ENCODE measurements at places on chromosomes 3 and 15. TPM values are rescaled to one million over a fixed set of nuclear protein-coding genes. Genes with fewer than 3 reads are reported as not detected.

SMAD6 gene
- 0.14 TPM for total RNA-seq

ZPLD1 gene
- total RNA-seq, result not detected

IMPG2 gene
- 0.29 TPM for total RNA-seq

KBTBD13 gene
- total RNA-seq, result not detected

GOLGA8N gene
- 22.9 TPM for total RNA-seq

BFSP2 gene
- 1.2 TPM for total RNA-seq

GOLGA6D gene
- not detected for total RNA-seq

ASB14 gene
- not detected for total RNA-seq

GALNT15 gene
- total RNA-seq, result not detected

SERPINI1 gene
- total RNA-seq, result 2.6 TPM

SLC2A2 gene
- total RNA-seq, result not detected

DNAJA4 gene
- total RNA-seq, result 35.8 TPM

ARHGAP11A gene
- 139 TPM for total RNA-seq

CLDN18 gene
- not detected for total RNA-seq

PIERCE2 gene
- total RNA-seq, result not detected

IL1RAP gene
- total RNA-seq, result 11.5 TPM

SV2B gene
- total RNA-seq, result not detected

BTLA gene
- total RNA-seq, result 16.2 TPM

SEC22A gene
- total RNA-seq, result 15.2 TPM

KIF7 gene
- total RNA-seq, result 2.5 TPM

LRRIQ4 gene
- 0.23 TPM for total RNA-seq

ZSCAN29 gene
- 34.7 TPM for total RNA-seq

PLA1A gene
- total RNA-seq, result not detected

ATP2C1 gene
- total RNA-seq, result 65.7 TPM

GRK7 gene
- total RNA-seq, result not detected

CCR8 gene
- 3.7 TPM for total RNA-seq

SPINK8 gene
- total RNA-seq, result not detected

ZNF660 gene
- 0.18 TPM for total RNA-seq

THRB gene
- total RNA-seq, result not detected

TF gene
- total RNA-seq, result 0.16 TPM

SUCNR1 gene
- not detected for total RNA-seq

RBM5 gene
- 202 TPM for total RNA-seq

TMEM108 gene
- total RNA-seq, result not detected

PIGZ gene
- total RNA-seq, result 2.6 TPM

SHC4 gene
- total RNA-seq, result 9.8 TPM

PFN2 gene
- 1.0 TPM for total RNA-seq

HIGD2B gene
- 0.53 TPM for total RNA-seq

CCR1 gene
- 55.6 TPM for total RNA-seq

GPR15 gene
- total RNA-seq, result 182 TPM

ALDH1A3 gene
- not detected for total RNA-seq

PATL2 gene
- 38.4 TPM for total RNA-seq

LYSMD2 gene
- 16.0 TPM for total RNA-seq

LARP6 gene
- total RNA-seq, result not detected

CMTM8 gene
- total RNA-seq, result 4.4 TPM

NTRK3 gene
- not detected for total RNA-seq

RAB8B gene
- 128 TPM for total RNA-seq

SGO1 gene
- total RNA-seq, result 43.5 TPM

ANKRD63 gene
- total RNA-seq, result not detected

CHRD gene
- not detected for total RNA-seq

ADGRG7 gene
- total RNA-seq, result not detected

DPPA2 gene
- total RNA-seq, result not detected

GOLGA6L7 gene
- not detected for total RNA-seq
